ENCODE measurements at places on chromosomes 12 and 14.

DNA sequence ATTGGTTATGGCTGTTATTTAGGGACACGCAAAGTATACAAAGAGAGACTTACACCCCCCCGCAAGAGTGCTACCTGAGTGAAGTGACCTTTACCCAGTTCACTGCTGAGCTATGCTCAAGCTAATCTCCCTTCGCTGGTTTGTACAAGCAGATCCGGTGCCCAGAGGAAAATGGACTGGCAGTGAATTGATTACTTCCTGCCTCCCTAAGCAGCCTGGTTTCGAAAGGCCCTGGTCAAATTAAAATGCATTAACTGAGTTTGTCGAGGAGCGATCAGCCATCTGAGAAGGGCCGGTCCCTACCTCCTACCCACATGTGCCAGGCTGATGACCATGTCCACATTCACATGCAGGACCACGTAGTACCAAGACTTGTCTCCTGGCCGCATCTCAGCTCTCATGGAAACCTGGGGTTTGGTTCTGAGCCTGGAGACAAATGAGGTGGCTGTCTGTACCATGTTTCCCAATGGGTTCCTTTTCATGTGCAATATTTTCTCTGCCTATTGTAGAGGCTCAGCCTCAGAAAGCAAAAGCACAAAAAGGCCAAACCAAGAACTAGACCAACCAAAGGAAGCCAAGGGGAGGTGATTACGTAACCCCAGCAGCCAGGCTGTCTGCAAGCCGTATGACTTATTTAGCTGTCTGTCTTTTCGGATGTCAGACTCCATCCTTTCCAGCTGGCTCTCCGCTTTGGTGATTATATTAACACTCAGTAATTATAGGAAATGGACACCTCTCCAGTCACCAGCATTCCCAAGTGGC lies 284.7 kb upstream of the PWP1 start:
- DNase-seq: peak; percentile 57

- DNase-seq: no peak
Measured at GRCh38 chr12:67826148-67826547, 163.1 kb upstream of the IFNG-AS1 start.

GRCh38 chr12:11833174-11833895 lies 183.9 kb downstream of the ETV6 start:
- DNase-seq: no peak

DNA sequence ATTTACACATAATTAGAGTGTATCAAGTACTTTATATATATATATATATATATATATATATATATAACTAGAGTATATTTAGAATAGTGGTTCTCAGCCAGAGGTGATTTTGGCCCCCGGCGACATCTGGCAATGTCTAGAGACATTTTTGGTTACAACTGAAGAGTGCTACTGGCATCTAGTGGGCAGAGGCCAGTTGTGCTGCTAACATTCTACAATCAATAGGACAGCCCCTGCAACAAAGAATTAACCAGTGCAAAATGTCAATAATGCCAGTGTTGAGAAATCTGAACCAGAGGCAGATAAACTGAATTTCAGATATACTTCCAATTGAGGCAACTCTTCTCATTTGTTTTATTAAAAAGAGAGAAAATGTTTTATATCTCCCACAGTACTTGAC lies 8.9 kb downstream of the GTF2A1 start:
- DNase-seq: no peak

DNA sequence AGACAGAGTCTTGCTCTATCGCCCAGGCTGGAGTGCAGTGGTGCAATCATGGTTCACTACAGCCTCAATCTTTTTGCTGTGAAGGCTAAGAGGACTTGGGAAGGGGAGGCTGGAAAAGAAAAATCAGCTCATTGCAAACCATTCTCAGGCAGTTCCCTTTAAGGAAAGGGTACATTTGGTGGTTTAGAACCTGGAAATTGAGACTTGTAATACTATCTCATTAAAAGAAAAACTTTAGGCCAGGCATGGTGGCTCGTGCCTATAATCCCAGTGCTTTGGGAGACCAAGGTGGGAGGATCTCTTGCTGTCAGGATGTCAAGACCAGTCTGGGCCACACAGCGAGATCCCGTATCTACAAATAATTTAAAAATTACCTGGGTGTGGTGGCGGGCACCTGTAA lies 21.3 kb upstream of the TUBA1C start:
- no peak for DNase-seq

DNA sequence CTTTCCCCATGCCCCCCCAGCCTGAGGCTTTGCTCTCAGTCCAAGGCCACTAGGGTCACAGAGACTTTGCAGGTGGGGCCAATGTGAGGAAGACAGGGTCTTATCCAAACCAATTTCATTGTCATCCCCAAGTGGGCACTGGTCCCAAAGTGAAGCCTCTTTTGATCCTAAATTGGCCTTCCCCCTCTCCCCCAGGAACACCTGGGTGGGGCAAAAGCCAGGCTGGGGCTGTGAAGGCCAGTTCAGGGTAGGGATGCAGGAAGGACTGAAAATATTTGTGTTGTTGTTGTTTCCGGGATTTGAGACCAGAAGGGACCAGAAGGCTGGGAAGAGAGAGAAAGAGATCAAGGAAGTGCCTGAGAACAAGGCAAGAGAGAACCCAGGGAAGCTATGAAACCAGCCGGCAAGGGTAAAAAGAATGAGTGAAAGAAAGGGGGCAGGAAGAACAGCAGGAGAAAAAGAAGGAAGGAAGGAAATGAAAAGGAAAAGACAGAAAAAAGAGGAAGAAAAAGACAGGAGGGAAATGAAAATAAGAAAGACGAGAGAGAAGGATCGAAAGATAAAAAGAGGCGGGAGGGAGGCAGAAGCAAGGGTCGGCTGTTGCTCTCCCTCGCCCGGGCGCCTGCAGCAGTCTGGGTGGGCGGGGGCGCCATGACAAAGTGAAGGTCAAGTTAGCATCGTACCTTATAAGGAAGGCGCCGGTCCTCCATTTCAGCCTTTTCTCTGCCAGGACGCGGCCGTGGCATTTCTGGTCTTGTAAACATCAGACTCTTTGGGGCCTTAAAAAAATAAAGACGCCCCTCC lies 7.4 kb upstream of the HOXC11 start:
- DNase-seq: no peak

DNA sequence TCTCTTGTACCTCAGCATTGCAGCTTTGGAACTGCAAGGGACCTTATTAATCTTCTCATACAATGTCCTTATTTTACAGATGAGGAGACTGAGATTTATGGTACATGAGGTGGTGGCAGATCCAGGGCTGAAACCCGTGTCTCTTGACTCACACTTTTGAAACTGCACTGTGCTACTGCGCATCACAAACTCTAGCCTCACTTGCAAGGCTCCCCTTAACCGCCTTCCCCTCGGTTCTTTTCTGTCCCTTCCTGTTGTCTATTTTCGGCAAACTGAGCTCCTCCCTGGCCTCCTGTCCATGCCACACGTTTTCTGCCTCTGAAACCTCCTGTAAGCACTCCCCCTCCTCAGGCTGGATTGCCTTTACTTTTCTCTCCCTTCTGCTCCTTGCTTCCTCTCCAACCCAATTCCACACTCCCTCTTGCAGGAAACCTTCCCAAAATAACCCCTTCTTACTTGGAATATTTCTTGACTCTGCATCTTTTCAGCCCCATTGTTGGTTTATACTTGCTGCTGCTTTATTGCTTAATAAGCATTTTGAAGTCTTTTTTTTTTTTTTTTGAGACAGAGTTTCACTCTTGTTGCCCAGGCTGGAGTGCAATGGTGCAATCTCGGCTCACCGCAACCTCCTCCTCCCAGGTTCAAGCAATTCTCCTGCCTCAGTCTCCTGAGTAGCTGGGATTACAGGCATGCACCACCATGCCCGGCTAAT lies 72.4 kb upstream of the CISTR start:
- DNase-seq: no peak

DNA sequence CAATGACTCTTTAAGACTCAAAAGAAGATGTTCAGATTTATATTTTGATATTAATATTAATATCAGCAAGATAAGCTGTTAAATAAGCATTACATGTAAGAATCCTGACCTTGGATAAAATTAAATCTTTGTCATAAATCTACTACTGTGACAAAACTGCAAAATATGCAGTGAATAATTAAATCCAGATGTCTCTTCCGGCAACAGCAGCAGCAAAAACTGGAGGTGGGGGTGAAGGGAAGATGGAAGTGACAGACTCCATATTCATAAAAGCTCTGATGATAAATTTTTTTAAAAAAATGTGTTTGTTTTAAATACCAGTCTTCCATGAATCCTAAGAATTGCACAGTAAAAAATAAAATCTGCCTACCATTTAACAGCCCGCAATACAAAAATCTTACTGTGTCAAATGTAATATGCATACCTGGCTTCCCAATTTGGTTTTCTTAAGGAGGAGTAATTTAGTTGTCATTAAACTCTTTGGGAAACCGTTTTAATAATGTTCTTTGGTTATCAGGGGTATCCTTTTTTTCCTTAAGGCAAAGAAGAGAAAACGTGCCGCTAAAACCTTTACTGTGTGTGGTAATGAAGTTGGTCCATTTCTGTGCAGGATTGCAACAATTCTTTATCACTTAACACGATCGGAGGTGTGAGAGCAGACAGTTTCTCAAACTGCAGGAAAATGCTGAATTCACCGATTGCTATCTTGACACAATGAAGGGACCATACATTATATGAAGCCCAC lies 478.2 kb downstream of the DIO2 start:
- DNase-seq: no peak

DNA sequence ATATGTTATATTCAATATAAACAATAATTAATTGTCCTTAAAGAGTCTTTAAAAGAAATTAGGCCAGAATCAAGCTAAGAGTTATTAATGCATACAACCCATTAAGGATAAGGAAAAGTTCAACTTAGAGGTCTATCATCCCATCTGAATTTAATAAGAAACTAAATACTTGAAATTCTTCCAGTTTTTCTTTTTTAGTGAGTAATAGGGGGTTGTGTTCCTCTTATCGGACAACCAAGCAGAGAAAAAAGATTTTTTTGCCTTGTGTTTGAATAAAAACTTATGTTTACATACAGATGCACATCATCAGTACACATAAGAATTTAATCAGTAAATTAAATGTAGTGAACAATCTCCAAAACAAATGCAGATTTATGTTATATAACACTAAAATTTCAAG lies 32.5 kb downstream of the PAWR start:
- no peak for DNase-seq

DNA sequence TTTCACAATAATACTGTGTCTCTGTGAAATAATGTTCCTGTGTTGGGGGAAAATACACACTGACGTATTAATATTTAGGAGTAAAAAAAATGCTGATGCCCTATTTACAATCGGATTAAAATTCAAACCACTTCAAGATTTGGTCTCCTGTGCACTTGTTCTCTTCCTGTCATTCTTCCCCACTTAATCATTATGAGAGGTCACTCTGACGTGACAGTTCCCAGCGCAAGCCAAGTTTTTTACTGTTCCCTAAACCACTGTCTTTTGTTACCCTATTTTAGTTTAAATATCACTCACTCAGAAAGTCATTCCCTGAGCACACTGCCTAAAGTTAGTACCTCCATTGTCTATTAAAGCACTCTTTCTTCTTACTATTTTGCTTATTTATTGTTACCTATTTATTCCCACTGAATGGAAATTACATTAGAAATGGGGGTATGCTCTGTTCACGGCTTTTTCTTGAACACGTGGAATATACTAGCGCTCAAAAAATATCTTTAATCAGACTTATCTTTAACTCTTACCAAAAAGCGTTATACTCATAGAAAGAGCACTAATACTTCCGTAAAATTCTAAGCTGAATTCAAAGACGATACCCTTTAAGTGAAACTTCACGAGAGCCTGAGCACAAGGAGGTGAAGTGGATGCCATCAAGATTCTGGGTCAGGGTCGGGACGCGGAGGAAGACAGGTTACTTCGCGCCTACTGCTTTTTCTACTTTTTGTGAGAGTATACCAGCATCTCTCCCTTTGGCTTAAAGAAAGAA lies 670 bp upstream of the PSMA3 start:
- peak; percentile 30 for DNase-seq

DNA sequence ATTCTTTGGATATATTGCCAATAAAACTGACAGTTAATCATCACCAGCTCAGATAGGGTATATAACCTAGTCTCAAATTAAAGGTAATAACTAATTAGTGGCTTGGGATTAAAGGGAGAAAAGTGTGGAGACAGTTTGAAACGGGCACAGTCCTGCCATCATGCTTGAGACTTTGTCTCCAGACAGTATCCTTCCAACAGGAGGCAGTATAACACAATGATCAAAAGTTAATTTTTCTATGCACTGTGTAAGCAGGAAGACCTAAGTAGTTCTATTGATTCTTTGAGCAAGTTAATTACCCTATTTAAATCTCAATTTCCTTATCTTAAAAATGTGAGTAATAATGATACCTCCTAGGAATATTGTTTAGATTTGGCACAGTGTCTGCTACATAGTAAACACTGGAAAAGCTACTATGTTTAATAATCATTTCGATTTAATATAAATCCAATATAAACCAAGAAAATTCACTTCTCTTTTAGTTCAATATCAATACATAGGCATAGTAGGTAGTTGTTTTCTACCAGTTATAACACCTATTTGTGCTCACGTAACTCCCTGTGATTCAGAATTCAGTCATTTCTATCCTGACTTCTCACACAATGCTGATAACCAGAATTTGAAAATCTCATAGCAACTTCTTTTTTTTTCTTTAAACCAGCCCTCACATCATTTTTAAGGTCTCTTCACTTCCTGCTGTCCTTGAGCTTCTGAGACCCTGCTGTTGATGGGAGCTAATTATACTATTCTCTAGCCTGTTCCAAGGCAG lies 53.7 kb downstream of the GALNT4 start:
- DNase-seq: no peak
